ENCODE measurements at places on chromosomes 5 and 9. TPM values are rescaled to one million over a fixed set of nuclear protein-coding genes. Genes with fewer than 3 reads are reported as not detected.

Gene IL5
- total RNA-seq, result 5.0 TPM

Gene MARCOL
- total RNA-seq, result not detected

Gene SH3PXD2B
- total RNA-seq, result 0.99 TPM

Gene FOXE1
- not detected for total RNA-seq

Gene PCDHB8
- total RNA-seq, result not detected

Gene CTNND2
- not detected for total RNA-seq

Gene ADAMTSL1
- not detected for total RNA-seq

Gene TSTD2
- 10.3 TPM for total RNA-seq

Gene SLC28A3
- total RNA-seq, result 0.90 TPM

Gene BARHL1
- total RNA-seq, result not detected

Gene CDC20B
- total RNA-seq, result not detected

Gene LCN9
- total RNA-seq, result not detected

Gene BTNL3
- not detected for total RNA-seq

Gene PDGFRB
- 0.34 TPM for total RNA-seq

Gene MSANTD3
- total RNA-seq, result 18.3 TPM

Gene IFNA2
- total RNA-seq, result not detected

Gene IFNA4
- total RNA-seq, result not detected

Gene MTX3
- total RNA-seq, result 13.3 TPM

Gene BRINP1
- not detected for total RNA-seq

Gene SLC6A3
- not detected for total RNA-seq

Gene NR2F1-AS1
- not detected for total RNA-seq

Gene C9orf50
- not detected for total RNA-seq

Gene TMED9
- 144 TPM for total RNA-seq

Gene LOX
- total RNA-seq, result not detected

Gene FOXD4
- not detected for total RNA-seq

Gene ZNF782
- total RNA-seq, result 3.2 TPM

Gene PTGER4
- total RNA-seq, result 53.7 TPM

Gene TMEM252
- total RNA-seq, result not detected

Gene TNFSF8
- total RNA-seq, result 37.9 TPM

Gene PPP3R2
- total RNA-seq, result not detected

Gene SLC25A2
- total RNA-seq, result 0.19 TPM

Gene TRIP13
- 33.9 TPM for total RNA-seq

Gene GBGT1
- total RNA-seq, result 3.2 TPM

Gene DBH
- total RNA-seq, result not detected

Gene ZCCHC7
- 26.8 TPM for total RNA-seq

Gene ANKRD31
- 0.29 TPM for total RNA-seq

Gene TMOD1
- total RNA-seq, result 1.7 TPM

Gene GFI1B
- total RNA-seq, result not detected

All from activated CD4-positive, alpha-beta memory T cell treated with anti-CD3 and anti-CD28 coated beads for 36 hours (primary cell).